ENCODE measurements at places on chromosomes 4 and X.

GRCh38 chr4:38166768-38167167 is 206.6 kb downstream of the PTTG2 start:
- H3K27me3 ChIP-seq = peaks cover 4% of the 10 kb centered on the region
- H3K27ac ChIP-seq = no peak overlapping the region
- DNase-seq = no peak
- H3K4me1 ChIP-seq = peaks cover 40% of the 10 kb centered on the region
- H3K36me3 ChIP-seq = peaks cover 23% of the 10 kb centered on the region

DNA sequence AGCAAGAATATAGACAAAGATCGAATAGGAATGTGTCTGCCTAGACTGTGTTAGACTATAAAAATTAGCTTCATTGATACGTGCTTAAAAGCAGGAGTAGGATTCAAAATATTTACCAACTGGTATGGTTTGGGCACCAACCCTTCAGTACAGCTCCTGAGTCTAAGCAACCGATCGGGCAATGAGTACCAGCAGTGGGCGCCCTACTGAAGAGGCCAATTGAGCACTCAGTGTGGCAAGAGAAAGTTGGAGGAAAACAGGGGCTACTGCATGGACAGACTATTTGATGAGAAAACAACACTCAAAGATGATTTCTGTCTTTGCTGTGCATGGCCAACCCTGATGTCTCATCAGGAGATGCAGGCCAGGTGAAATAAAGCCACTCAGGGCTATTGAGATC is 176.0 kb upstream of the NWD2 start:
- H3K27me3 ChIP-seq = no peaks in the 10 kb centered on the region
- no peak overlapping the region for H3K4me3 ChIP-seq
- peaks cover 3% of the 10 kb centered on the region for H3K4me1 ChIP-seq
- H3K27ac ChIP-seq = no peak overlapping the region

DNA sequence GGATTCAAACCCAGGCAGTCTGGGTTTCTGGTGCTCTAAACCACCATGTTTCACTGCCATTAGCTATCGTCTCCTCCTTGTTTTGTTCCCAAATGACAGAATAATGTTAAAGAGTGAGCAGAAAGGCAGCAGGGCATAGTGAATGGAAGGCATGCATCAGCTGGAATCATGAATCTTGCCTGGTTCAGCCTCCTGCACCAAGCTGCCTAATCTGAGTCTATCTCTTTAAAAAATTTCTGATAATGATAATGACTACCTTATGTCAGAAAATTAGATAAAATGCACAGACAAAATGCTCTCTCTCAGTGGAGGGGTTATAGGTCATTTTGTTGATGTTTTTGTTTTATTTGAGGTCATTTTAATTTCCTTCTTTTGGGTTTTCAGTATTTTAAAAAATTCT is 187.4 kb downstream of the RASL11B start:
- no peaks in the 10 kb centered on the region for H3K27me3 ChIP-seq
- no peaks in the 10 kb centered on the region for H3K4me1 ChIP-seq
- H3K36me3 ChIP-seq = no peaks in the 10 kb centered on the region
- no peak overlapping the region for H3K27ac ChIP-seq

GRCh38 chr4:7017446-7018048 is 25.6 kb upstream of the TADA2B start:
- no peak overlapping the region for H3K4me3 ChIP-seq
- H3K27me3 ChIP-seq = no peaks in the 10 kb centered on the region
- H3K27ac ChIP-seq = no peak overlapping the region
- peaks cover 23% of the 10 kb centered on the region for H3K36me3 ChIP-seq
- H3K4me1 ChIP-seq = peaks cover 14% of the 10 kb centered on the region

GRCh38 chrX:45803383-45803921 is 602.8 kb upstream of the DIPK2B start:
- H3K27me3 ChIP-seq = no peaks in the 10 kb centered on the region
- H3K36me3 ChIP-seq = peaks cover 13% of the 10 kb centered on the region

DNA sequence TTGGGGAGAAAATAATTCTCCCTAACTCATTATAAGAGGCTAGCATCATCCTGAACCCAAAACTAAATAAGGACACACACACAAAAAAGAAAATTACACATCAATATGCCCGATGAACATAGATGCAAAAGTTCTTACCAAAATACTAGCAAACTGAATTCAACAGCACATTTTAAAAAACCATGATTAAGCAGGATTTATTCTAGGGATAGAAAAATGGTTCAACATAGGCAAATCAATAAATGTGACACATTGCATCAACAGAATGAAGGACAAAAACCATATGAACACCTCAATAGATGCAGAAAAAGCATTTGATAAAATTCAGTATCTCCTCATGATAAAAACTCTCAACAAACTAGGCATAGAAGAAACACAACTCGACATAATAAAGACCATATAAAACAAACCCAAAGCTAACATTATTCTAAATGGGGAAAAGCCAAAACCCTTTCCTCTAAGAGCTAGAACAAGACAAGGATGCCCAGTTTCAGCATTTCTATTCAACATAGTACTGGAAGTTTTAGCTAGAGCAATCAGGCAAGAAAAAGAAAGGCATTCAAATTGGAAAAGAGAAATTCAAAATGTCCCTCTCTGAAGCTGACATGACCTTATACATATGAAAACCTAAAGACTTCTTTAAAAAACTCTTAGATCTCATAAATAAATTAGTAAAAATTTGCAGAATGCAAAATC is 200.9 kb downstream of the NKX6-1 start:
- H3K27me3 ChIP-seq = no peaks in the 10 kb centered on the region
- H3K36me3 ChIP-seq = no peaks in the 10 kb centered on the region
- H3K27ac ChIP-seq = no peak overlapping the region

- no peaks in the 10 kb centered on the region for H3K4me1 ChIP-seq
- H3K27me3 ChIP-seq = no peaks in the 10 kb centered on the region
- no peak overlapping the region for H3K4me3 ChIP-seq
- DNase-seq = no peak
- H3K36me3 ChIP-seq = no peaks in the 10 kb centered on the region
Measured at GRCh38 chr4:120198411-120198810, 131.8 kb upstream of the MAD2L1 start.

DNA sequence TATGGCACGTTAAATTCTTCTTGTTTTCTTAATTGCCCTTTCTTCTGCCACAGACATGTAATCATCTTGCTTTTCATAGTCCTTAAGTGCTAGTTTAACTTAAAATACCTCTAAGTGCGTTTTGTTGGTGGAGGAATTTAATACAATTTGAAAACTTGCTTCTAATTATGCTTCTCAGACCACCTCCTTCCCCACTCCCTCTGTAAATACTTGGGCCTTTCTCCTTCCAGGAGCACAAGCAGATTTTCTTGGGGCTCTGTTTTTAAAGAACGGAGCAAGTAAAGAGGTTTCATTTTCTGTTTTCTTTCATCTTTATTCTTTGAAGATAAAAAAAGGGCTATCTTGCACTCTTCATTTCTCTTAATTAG is 559 bp upstream of the PCDH18 start:
- no peak overlapping the region for H3K27ac ChIP-seq
- H3K4me3 ChIP-seq = no peak overlapping the region
- H3K27me3 ChIP-seq = no peaks in the 10 kb centered on the region
- no peak for DNase-seq
- no peaks in the 10 kb centered on the region for H3K36me3 ChIP-seq

- no peak for DNase-seq
- H3K4me1 ChIP-seq = no peaks in the 10 kb centered on the region
- H3K27me3 ChIP-seq = peaks cover 7% of the 10 kb centered on the region
- no peak overlapping the region for H3K27ac ChIP-seq
Measured at GRCh38 chr4:105527081-105527480, 25.3 kb upstream of the ARHGEF38 start.

GRCh38 chr4:55312489-55313101 is 33.4 kb upstream of the SRD5A3 start:
- DNase-seq = peak; percentile 38
- H3K27me3 ChIP-seq = no peaks in the 10 kb centered on the region
- no peak overlapping the region for H3K4me3 ChIP-seq
- H3K27ac ChIP-seq = no peak overlapping the region
- no peaks in the 10 kb centered on the region for H3K36me3 ChIP-seq

DNA sequence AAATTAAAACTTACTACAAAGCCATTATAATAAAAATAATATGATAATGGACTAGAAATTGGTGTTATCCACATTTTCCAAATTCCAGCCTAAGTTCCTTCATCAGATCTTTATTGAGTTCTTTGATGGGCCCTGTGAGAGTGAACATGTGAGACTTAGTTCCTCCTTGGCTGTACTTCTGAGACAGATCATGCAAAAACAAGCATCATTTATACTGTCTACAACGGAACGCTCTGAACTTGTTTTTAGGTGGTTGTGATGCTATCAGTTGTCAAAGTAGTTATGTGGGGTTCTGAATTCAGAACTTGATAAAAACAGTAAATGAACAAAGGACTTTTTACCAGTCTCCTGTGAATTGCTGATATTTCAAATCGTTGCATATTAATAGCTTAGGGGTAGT is 48.9 kb downstream of the JADE3 start:
- no peak for DNase-seq
- no peak overlapping the region for H3K4me3 ChIP-seq
- peaks cover 2% of the 10 kb centered on the region for H3K4me1 ChIP-seq
- H3K36me3 ChIP-seq = no peaks in the 10 kb centered on the region
- H3K27ac ChIP-seq = no peak overlapping the region

DNA sequence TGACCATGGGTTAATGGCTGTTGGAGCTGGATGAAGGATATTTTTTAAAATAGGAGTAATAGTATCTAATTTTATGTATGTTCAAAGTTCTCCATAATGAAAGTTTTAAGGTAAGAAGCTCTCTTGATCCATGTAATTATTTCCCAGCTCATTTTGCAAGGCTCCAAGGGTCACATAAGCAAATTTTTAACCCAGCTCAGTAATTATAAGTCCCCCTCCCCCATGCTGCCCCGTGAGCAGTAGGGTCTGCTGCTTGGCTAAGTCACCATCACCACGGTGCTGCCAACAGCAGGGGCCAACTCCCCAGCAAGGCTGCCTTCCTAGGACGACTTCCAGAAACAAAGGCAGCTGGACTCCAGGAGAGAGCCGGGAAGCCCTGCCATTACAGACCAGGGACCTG is 340.0 kb downstream of the FBXW7 start:
- H3K36me3 ChIP-seq = no peaks in the 10 kb centered on the region
- H3K27me3 ChIP-seq = no peaks in the 10 kb centered on the region
- no peak overlapping the region for H3K4me3 ChIP-seq
- DNase-seq = no peak

GRCh38 chrX:15694941-15695451 is 30.4 kb upstream of the CLTRN start:
- no peak for DNase-seq
- no peaks in the 10 kb centered on the region for H3K27me3 ChIP-seq
- no peak overlapping the region for H3K4me3 ChIP-seq
- peaks cover 8% of the 10 kb centered on the region for H3K36me3 ChIP-seq

GRCh38 chr4:73021634-73022033 is 47.9 kb downstream of the COX18 start:
- no peak overlapping the region for H3K4me3 ChIP-seq
- no peak overlapping the region for H3K27ac ChIP-seq
- no peaks in the 10 kb centered on the region for H3K36me3 ChIP-seq
- no peaks in the 10 kb centered on the region for H3K4me1 ChIP-seq

- no peaks in the 10 kb centered on the region for H3K36me3 ChIP-seq
- peaks cover 24% of the 10 kb centered on the region for H3K4me1 ChIP-seq
- no peaks in the 10 kb centered on the region for H3K27me3 ChIP-seq
- no peak for DNase-seq
- H3K27ac ChIP-seq = no peak overlapping the region
Measured at GRCh38 chrX:139831675-139832456, 101.0 kb downstream of the ATP11C start.

- H3K4me3 ChIP-seq = no peak overlapping the region
- DNase-seq = no peak
- no peaks in the 10 kb centered on the region for H3K36me3 ChIP-seq
- no peaks in the 10 kb centered on the region for H3K4me1 ChIP-seq
Measured at GRCh38 chr4:39541987-39542610, 14.9 kb upstream of the UGDH start.

- no peaks in the 10 kb centered on the region for H3K27me3 ChIP-seq
- H3K27ac ChIP-seq = peak overlapping the region; percentile 89
- no peak for DNase-seq
- peaks cover 9% of the 10 kb centered on the region for H3K36me3 ChIP-seq
- H3K4me1 ChIP-seq = peaks cover 39% of the 10 kb centered on the region
Measured at GRCh38 chrX:79146640-79147390, 2.3 kb downstream of the GPR174 start.

GRCh38 chrX:129659141-129659540 is 4.4 kb upstream of the APLN start:
- no peak overlapping the region for H3K4me3 ChIP-seq
- no peaks in the 10 kb centered on the region for H3K36me3 ChIP-seq
- peaks cover 22% of the 10 kb centered on the region for H3K27me3 ChIP-seq
- peaks cover 8% of the 10 kb centered on the region for H3K4me1 ChIP-seq

- peaks cover 16% of the 10 kb centered on the region for H3K4me1 ChIP-seq
- H3K27ac ChIP-seq = no peak overlapping the region
- H3K4me3 ChIP-seq = peak overlapping the region; percentile 77
- H3K27me3 ChIP-seq = peaks cover 60% of the 10 kb centered on the region
- H3K36me3 ChIP-seq = no peaks in the 10 kb centered on the region
Measured at GRCh38 chr4:82799006-82799881, 648 bp upstream of the SCD5 start.

DNA sequence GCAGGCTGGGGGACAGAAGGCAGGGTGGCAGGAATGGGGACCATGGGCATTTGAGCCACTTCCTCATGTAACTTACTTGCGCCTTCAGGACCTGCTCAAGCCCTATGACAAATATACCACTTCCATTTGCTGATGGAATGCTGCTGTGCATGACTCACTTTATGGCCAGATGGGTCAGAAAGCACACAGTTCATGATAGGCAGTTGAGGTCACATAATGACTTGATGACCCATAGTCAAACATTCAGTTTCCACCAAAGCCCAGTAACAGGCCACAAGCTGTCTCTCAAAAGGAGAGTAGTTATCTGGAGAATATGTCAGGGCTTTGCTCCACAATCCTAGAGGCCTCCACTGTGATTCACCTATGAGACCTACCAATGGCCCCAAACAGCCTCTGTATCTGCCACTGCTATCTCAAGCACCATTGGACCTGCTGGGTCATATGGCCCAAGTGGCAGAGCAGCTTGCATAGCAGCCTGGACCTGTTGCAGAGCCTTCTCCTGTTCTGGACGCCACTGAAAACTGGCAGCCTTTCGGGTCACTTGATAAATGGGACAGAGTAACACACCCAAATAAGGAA is 5.3 kb upstream of the PAPSS1 start:
- no peak for DNase-seq
- H3K4me1 ChIP-seq = peaks cover 13% of the 10 kb centered on the region
- no peak overlapping the region for H3K4me3 ChIP-seq
- no peaks in the 10 kb centered on the region for H3K27me3 ChIP-seq

- H3K4me3 ChIP-seq = no peak overlapping the region
- DNase-seq = no peak
- H3K36me3 ChIP-seq = no peaks in the 10 kb centered on the region
Measured at GRCh38 chrX:134570509-134570846, 87.8 kb downstream of the PLAC1 start.

DNA sequence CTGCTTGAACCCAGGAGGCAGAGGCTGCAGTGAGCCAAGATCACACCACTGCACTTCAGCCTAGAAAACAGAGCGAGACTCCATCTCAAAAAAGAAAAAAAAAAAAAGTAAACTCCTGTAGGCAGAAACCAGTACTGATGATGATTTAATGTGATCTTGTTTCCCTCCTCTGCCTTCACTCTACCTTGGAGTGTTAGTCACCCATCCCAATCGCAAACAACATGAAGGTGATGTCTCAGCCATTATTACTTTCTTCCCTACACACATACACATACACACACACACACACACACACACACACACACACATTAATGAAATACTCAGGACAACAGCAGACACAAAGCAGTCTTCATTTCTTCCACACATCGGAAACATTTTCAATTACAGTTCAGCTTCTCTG is 15.6 kb downstream of the XKRX start:
- H3K27me3 ChIP-seq = no peaks in the 10 kb centered on the region
- no peaks in the 10 kb centered on the region for H3K36me3 ChIP-seq
- no peak overlapping the region for H3K4me3 ChIP-seq
